Activated naive CD4-positive, alpha-beta T cell (primary cell): ENCODE measurements at places on chromosomes 3 and 15.

DNA sequence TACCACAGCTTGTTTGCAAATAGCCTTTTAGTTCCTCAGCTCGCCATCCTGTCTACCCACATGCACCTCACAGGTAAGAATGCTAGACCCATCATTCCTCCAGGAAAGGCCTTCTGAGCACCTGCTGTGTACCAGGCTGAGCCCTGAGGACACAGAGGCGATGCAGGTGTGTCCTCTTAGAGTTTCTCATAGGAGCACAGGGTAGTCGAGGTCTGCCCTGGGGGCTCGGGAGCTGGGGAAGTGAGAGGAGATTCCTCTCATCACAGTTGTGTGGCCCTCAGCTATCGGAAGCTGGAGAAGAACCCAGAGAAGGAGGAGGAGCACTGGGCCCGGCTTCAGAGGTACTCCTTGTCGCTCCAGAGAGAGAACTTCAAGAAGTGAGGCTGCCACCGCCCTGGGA, 8.0 kb downstream of the MESP1 start:
- DNase-seq: no peak

- DNase-seq: no peak
Observed at GRCh38 chr3:90025019-90025418, 917.6 kb downstream of the EPHA3 start.

- no peak for DNase-seq
Observed at GRCh38 chr3:81249540-81250029, 511.9 kb downstream of the GBE1 start.

GRCh38 chr3:100993309-100993708, at the start of gene ABI3BP:
ABI3BP (minus strand) TSS chr3:100993421; CDS start chr3:100993384, 37 bp downstream.
- no peak for DNase-seq

- no peak for DNase-seq
Observed at GRCh38 chr3:55868347-55868746, 381.2 kb upstream of the WNT5A start.

GRCh38 chr15:86743283-86743903, 663.7 kb downstream of the AGBL1 start:
- peak; percentile 3 for DNase-seq

DNA sequence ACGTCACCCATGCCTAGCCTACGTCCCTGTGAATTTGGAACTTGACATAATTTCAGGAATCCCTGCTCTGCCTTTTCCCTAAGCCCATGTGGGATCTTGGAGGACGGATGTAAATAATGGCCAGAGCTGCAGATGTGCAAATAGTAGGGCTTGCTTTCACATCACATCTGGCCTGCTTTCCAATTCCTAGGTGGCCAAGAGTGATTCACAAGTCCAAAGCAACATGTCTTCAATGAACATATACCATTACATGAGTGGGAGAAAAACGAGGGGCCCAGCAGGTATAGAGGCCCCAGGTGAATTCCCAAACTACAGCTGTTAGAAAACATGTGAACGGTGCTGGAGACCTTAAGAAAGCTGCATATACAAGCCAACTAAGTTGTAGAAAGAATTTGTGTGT, 214.6 kb downstream of the MAGI1 start:
- no peak for DNase-seq

GRCh38 chr3:173287361-173287760, 110.2 kb upstream of the NLGN1 start:
- no peak for DNase-seq

- DNase-seq: no peak
Observed at GRCh38 chr15:45386420-45386819, 8.1 kb upstream of the GATM start.

- no peak for DNase-seq
Observed at GRCh38 chr3:178275311-178275710, 260.9 kb upstream of the KCNMB2 start.

DNA sequence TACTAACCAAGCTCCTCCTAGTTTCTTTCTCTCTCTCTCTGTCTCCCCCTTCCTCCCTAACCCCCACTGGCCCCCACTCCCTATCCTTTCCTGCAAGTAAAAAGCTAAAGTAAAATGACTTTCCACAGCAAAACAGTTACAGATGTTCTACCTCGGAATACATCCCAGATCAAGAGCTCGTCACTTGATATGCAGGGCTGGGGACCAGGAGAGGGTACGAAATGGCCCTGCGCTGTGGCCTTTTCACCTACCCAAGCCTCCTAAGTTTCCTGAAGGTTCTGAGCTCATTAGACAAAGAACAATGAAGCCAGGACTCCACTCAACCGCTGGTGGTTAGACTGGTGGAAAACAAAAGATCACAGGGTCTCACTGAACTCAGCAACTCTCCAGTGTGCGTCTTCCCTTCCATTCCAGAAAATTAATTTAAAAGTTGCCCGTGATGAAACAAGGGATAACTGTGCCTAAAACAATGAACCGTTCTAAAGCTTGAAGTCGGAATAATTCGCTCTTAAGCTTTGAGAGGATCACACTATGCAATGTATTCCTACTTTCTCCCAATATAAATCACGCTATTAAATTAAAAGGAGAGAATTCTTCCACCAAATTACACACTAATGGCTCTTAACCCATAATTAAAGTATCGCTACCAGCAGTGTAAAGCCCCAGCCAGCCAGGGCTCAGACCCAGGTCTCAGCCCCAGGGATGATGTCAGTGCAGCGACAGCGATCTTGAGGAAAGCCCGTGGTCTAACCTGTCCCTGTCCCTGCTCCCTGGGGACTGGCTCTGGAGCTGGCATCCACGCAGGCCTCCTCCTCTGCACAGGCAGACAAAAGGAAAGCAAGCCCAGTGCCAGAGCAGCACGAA, 5.0 kb downstream of the VGLL4 start:
- no peak for DNase-seq

DNA sequence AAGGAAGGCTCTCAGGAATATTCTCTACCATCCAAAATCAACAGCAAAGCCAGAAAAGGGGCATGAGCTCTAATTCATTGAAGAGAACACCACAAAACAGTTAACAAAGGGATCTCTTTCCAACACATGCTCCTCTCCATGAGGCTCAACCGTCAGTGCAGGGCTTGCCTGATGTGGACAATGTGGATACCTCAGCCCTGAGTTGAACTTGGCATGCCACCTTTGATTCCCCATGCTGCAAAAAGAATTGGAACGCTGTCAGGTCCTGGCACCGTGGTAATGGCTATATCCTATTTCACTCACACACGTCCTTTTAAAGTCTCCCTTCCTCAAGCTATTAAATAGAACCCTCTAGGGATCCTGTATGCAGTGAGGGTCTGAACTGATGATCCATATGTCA, 30.7 kb upstream of the IP6K2 start:
- DNase-seq: no peak

DNA sequence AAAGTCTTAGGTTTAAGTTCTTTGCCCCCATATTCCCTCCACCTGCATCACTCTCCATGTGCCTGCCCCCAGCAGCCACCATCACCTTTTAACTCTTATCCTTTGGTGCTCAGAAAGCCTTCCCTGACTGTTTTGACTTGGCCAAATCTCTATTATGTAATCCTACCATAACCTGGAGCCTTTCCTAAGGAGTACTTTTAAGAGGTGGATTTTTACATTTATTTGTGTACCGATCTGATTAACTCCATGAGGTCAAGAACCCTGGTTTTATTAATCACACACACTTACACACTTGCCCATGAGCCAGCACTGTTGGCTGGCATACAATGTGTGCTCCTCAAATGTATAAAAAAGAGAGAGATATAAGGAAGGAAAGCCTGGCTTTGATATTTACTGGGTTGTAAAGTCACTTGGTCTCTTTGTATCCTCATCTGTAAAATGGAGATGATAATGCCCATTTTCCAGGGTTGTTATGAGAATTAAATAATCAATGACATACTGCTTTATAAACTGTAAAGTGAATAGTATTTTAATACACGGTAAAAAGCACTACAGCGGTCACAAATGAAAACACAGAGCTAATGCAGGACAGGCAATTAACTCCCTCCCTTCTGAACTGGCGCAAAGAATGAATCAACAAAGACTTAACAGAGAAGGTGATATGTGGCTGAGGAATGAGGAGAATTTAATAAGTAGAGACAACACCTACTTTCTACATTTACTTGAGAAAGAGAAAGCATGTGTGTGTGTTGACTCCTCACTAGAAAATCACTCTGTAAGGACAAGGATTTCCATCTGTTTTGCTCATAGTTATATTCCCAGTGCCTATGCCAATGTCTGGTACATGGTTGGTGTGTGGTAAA, 45.4 kb downstream of the ATP13A4 start:
- DNase-seq: no peak

DNA sequence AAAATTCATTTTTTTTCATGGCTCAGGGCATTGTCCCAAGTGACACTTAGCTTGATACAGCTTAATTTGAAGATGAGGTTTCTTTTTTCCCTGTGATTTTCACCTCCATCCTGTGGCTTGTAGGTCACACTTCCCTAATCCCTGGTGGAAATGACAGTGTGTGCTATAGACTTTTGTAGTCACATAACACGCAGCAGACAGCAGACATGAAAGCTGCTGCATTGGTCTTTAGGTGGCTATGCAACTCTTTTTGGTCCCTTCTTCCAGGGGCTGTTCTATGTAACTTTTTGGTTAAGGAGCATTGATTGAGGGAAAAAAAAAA, 38.8 kb downstream of the TRAK1 start:
- no peak for DNase-seq
